ENCODE measurements at places on chromosomes 2 and 18.

- DNase-seq, result peak; percentile 82
Observed at GRCh38 chr2:68441179-68441993, 25.7 kb downstream of the FBXO48 start.

DNA sequence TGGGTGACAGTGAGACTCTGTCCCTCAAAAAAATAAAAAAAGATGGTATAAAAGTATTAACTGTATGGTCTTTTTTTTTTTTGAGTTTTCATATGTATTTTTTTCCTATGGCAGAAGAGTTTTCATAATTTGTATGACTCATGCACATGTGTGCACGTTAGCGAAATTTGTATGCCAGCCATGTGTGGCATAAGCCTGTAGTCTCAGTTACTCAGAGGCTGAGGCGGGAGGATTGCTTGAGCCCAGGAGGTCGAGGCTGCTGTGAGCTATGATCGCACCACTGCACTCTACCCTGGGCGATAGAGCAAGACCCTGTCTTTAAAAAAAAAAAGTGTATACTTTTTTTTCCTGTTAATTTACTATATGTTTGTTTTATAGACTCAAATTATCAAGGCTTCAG lies 160.8 kb downstream of the TGIF1 start:
- DNase-seq, result no peak

DNA sequence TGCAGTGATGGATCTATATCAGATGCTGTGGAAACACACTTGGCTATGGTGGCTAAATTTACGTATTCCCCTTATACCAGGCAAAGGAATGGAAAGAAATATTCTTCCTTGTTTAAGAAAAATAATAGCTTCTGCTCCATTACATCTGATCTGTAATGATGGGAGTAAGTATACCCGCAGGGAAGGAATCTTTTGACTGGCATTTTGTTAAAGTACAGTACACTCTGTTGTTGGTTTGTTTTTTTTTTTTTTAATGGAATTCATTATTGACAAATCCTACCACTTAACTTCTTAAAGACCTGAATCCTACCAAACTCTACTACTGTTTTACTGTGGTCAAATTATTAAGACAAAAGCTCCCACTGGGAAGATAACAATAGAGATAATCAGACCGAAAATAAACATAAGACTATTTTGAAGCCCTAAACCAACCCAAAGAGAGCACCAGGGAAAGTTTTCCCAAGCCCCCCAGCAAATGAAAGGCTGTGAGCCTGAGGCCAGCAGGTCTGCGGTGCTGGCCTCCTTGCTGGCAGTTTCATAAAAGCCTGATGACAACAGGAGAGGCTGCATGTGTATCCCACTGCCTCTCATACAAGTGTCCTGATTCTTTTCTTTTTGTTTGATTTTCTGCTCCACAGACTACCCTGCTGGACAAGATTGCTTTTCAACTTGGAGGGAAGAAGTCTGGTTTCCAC lies 101.0 kb downstream of the SLC25A12 start:
- DNase-seq, result no peak

- DNase-seq, result no peak
Observed at GRCh38 chr2:205701509-205701908, 19.2 kb downstream of the NRP2 start.

DNA sequence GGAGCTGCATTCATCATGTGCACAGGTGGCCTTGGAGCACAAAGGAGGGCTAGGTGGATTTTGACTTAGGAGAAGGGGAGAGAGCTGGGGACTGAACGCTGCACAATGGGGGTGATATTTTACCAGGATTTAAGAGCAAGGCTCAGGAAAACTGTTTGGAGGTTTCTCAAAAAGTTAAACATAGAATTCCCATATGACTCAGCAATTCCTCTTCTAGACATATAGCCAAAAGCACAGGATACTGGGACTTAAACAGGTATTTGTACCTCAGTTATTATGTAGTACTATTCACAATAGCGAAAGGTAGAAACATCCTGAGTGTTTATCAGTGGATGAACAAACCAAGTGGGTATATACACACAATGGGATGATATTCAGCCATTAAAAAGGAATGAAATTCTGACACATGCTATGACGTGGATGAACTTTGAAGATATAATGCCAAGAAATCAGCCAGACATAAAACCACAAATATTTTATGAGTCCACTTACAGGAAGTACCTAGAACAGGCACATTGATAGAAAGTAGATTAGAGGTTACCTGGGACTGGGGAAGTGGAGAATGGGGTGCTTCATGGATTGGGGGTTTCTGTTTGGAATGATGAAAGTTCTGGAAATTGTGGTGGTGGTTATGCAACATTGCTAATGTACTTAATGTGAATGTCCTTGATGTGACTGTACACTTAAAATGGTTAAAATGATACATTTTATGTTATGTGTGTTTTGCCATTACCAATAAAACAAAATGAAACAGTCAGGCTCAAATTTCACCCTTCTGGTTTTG lies 216.9 kb downstream of the HAUS1 start:
- DNase-seq, result no peak

GRCh38 chr2:144151405-144151804 lies 368.5 kb downstream of the ZEB2 start:
- DNase-seq, result no peak

DNA sequence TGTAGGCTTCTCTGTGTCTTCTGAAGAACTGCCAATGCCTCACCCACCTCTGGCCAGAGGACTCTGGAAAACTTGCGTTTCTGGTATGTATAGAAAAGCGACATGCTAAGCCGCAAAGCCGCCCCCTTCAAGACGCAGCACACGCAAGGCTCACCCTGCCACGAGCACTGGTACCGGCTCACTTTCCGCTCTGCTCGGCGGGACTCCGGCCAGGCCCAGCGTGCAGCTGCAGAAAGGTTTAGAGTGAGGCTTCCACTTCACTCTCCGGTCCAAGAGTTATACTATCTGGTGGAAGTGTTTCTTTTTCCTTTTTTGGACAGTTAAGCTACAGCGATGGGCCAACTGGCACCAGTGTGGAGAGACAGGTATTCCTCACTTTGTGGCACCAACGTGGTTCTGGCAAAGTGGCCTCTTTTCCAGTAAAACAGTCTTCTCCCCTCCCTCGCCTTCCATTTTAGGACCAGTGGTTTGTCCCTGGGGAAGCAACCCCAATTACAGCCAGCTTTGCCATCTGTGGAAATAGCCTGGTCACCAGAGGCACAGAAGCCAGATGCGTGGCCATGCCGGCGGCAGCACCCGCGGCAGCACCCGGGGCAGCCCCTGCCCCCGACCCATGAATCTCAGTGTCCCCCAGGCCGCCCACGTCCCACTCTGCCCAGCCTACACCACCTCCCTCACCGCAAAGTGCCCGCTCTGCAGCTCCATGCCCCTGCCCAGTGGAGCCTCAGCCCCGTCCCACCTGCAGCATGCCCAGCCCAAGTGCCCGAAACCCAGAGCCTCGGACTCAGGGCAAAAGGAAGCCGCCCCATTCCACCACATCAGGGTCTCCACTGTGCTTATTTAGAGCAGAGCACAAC lies 91.6 kb upstream of the CTDP1 start:
- DNase-seq, result no peak

GRCh38 chr2:29322011-29322410 lies 206.8 kb downstream of the CLIP4 start:
- no peak for DNase-seq

DNA sequence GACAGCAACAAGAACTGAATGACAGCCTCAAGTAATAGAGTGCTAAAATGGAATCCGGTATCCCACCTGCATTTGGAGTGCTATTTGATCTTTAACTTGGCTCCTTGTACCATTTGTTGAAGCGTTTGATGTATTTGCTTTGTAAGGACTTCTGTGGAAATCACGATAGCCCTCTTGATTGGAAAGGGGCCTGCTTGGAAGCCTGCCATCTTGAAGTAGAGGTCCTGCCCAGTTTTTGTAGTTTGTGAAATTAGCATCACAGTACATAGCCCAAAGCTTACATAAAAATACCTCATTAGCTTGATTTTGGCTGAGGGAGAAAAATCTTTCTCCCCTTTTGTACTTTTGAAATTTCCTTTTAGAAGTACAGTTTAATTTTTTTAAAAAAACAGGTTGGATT lies 2.7 kb downstream of the CDCA7 start:
- peak; percentile 25 for DNase-seq
